ENCODE measurements at places on chromosomes 12 and 14.

DNA sequence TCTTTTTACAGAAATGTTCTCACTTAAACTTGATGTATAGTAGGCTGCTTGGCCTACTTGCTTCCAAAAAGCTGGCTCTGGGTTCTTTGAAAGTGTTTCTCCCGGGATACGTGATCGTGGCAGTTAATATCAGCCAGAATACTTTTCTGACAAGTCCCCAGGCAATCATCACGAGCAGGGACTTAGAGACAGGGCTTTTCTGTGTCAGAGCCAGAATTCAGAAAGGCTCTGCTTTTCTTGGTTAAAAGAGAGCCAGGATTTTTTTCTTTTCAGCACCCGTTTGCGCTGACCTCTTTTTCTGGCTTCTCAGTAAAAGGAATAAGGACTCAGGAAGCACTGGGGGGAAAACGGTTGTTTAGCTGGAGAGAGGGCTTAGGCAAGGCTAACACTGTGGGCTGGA, 57.8 kb upstream of the ARHGAP5 start:
- DNase-seq = no peak

- DNase-seq = no peak
These were observed at the start of gene CIROP for GRCh38 chr14:23104591-23105347. Gene CIROP, minus strand, starts transcription at chr14:23104989. Its CDS starts 69 bp downstream, at chr14:23104920.

DNA sequence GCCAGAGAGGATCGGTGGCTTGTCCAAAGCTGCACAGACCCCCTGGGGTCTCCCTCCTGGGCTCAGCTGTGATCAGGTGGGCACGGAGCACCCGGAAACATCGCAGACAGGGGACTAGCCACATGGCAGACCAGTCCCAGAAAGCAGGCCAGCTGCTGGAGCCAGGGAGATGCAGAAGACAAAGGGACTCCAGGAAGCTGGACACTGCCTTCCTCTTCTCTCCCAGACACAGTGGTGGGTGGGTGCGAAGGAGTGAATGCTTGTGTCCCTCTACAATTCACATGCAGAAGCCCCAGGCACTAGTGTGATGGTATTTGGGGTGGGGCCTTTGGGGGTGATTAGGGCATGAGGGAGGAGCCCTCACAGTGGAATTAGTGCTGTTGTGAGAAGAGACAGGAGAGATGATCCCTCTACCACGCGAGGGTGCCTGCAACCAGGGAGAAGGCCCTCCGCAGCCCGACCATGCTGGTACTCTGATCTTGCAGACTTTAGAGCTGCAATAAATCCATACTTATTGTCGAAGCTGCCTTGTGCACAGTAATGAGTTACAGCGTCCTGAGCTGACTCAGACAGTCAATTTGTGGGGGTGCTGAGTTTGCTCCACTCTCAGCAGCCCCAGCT, 95.2 kb downstream of the CALM1 start:
- no peak for DNase-seq

GRCh38 chr12:2319737-2320506, 267.1 kb downstream of the CACNA1C start:
- DNase-seq = no peak

GRCh38 chr12:79659961-79660431, 30.8 kb downstream of the PAWR start:
- no peak for DNase-seq

GRCh38 chr12:24049101-24049500, 99.6 kb upstream of the SOX5 start:
- DNase-seq = no peak

- DNase-seq = no peak
These were observed 9.1 kb downstream of the CDKL1 start for GRCh38 chr14:50387548-50387947.

- no peak for DNase-seq
These were observed 13.5 kb upstream of the TAS2R46 start for GRCh38 chr12:11075642-11076041.

- DNase-seq = no peak
These were observed 27.1 kb upstream of the GPRC5A start for GRCh38 chr12:12864243-12864642.

- DNase-seq = no peak
These were observed 800.5 kb downstream of the LRFN5 start for GRCh38 chr14:42407153-42407552.

- no peak for DNase-seq
These were observed 283.9 kb upstream of the PRICKLE1 start for GRCh38 chr12:42873401-42873800.

GRCh38 chr12:50111395-50111692, 692 bp upstream of the COX14 start:
- DNase-seq = no peak

GRCh38 chr14:96243785-96244184, 12.2 kb upstream of the BDKRB1 start:
- DNase-seq = no peak

DNA sequence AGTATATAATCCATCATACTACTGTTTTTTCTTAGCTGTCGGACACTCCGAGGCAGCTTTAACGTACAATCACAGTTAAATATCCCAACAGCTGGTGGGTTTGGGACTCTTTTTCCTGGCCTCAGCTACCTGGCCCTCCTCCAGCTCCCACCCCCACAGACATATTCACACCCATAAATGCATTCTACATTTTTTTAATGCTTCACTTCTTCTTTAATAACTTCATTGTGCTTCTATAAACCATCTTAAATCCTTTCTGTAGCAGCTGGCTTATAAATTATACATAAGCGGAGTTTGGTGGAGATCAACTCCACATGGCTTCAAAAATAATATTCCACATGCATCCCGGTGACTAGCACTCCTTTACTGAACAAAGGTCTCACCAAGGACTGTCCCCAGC, 33.3 kb downstream of the TDG start:
- no peak for DNase-seq

DNA sequence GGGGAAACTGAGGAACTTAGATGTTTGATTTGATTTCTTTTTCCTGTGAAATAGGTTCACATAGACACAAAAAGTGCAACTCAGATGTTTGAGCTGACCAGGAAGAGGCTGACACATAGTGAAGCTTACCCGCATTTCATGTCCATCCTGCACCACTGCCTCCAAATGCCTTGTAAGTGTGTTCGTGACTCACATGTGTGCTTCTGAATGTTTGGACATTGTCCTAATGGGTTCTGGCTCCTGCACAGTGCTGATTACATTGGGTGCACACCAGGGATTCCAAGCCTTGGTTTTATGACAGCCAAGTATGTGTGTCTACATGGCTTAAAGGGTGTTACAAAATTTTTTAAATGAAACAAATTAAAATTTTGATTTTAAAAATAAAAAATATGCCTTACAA, 137.4 kb downstream of the DAAM1 start:
- DNase-seq = no peak

GRCh38 chr12:78778339-78778738, 86.2 kb upstream of the SYT1 start:
- no peak for DNase-seq

- DNase-seq = no peak
These were observed 94.2 kb upstream of the FGD4 start for GRCh38 chr12:32305163-32305562.

All from DMS153 (cell line).